T-helper 1 cell (primary cell): ENCODE measurements at places on chromosomes 11 and 22.

GRCh38 chr11:68997995-68998348, 15.1 kb downstream of the MRGPRF start:
- DNase-seq, result no peak

GRCh38 chr11:107359701-107360100, 97.9 kb downstream of the CWF19L2 start:
- no peak for DNase-seq

DNA sequence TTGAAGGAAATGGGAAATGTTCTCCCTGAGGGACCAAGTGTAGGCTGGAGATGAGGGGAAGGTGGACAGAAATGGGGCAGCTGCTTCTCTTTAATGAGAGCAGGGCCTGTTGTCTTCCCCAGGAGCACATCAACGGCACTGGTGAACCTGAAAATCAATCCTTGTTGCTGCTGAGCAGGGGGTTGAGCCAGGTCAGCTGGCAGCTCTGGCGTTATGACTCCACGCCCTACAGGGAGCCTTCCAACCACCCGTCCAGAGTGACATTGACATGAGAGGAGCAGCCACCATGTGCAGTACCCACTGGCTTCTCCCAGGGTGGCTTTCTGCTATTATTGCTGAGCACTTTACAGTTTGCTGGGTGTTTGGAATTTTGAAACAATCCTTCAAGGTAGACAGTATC, 116.9 kb upstream of the LDLRAD3 start:
- no peak for DNase-seq

GRCh38 chr22:45493286-45493771, 9.4 kb upstream of the FBLN1 start:
- no peak for DNase-seq

- no peak for DNase-seq
Observed at GRCh38 chr11:45304111-45304991, 18.2 kb upstream of the SYT13 start.

DNA sequence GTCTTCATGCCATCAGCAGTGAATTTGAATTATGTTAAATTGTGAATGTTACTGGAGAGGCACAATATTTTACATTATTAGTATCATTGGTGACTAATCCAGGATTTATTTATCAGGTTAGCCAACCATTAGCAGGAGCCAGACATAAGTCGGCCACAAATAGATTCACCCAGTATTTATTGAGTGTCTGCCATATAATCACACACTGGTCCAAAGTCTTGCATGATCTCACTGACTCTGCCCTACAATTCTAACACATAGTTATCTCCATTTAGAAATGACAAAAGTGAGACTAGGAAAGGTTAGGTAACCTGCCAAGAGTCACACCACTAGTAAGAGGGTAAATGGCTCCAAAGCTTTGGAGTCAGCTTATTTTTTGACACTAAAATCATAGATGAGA, 179.6 kb downstream of the BLID start:
- no peak for DNase-seq

DNA sequence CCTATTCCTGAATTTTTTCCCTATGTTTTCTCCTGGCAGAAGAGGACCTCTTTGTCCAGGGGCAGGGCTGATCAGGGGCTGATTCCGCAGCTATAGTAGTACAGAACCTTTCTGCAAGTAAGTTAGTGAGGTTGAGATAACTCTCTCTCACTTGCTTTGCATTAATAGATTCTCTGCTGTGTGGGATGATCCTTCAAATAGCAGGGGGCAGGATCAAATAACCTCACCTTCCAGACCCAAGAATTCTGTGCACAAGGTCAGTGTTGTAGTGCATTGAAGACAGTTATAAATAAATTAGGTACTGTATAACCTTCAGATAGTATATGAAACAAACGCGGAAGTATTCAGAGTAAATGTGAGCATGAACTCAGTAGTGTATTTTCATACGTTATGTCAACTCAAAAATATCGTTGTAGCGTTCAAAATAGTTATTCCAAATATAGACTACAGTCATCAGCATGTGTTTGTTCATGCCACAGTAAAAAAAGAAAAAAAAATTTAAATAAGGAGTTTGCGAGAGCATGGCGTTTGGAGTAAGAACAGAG, 278 bp downstream of the MMP26 start:
- no peak for DNase-seq
